NCI-H1436 treated with DMSO at 0.1 percent for 48 hours (cell line): ENCODE measurements at places on chromosomes 16 and 17.

DNA sequence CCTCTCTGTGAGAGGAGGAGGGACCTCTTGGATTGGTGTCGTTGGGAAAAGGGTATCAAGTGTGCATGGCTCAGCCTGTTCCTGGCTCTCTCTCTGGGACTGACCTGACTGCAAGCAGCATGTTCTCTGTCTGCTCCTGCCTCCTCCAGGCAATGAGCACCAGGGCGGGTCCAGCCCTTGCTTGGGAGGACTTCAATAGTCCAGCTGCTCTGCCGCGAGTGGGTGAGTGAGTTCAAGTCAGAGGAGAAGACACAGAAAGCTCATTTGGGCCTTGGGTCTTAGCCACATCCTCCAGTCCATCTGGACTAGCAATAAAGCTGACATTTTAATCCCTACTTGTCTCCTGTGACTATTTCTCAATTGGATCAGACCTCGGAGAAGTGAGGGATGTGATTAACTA lies 25.2 kb upstream of the TNS4 start:
- DNase-seq, result no peak

DNA sequence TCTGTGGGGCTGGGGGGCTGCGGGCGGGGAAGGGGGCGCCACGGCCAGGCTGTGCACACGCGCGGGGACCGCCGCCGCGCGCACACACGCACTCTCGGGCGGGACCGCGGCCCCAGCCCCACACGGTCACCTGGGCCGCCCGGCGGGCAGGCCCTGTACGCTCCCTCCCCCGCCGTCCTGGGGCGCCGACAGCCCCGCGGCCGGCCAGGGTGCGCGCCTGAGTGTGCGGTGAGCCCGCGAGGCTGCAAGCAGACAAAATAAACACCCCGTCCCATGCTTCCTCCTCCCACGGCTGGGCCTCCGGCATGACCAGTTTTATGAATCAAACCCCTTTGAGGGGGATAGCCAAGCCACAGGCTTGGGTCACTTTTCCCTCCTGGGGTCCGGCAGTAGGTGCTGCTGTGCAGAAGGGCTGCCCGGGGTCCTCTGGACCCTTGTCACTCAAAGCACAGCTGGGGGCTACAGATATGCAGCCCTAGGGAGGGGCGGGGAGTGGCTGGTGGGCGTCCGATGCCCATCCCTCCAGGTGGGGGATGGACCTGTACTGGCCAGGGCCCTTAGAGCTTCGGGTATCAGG lies 441 bp downstream of the VASN start:
- no peak for DNase-seq

DNA sequence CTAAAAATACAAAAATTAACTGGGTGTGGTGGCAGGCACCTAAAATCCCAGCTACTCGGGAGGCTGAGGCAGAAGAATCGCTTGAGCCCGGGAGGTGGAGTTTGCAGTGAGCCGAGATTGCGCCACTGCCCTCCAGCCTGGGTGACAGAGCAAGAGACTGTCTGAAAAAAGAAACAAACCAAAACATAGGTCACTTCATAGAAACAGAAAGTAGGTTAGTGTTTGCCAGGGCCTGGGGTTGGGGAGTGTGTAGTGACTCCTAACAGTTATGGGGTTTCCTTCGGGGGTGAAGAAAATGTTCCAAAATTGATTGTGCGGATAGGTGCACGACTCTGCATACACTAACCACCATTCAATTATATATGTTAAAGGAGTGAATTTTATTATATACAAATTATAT lies 59.2 kb downstream of the ATP2C2 start:
- DNase-seq, result no peak

- no peak for DNase-seq
Measured at GRCh38 chr16:86100205-86101136, 201.5 kb downstream of the IRF8 start.

DNA sequence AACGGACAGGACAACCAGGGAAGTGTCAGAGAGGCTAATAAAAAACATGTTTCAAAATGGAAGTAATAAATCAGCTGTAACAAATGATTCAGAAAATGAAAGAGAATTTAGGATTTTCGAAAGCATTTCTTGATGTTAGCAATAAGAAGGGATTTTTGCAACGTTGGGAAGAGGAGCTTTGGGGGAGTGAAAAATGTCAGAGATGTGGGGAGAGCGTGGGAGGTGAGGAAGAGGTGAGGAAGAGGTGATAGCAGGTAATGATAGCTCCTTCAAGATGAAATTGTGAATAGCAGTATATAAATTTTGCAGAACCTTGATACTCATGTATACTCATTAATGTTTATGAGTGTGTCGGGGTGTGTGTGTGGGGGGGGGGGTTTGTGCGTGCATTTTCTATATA lies 76.2 kb upstream of the COX10 start:
- DNase-seq, result no peak

- no peak for DNase-seq
Measured at GRCh38 chr16:81365731-81366130, 51.0 kb downstream of the GAN start.

GRCh38 chr16:86590501-86591144 lies 12.3 kb downstream of the FOXL1 start:
- DNase-seq, result no peak

DNA sequence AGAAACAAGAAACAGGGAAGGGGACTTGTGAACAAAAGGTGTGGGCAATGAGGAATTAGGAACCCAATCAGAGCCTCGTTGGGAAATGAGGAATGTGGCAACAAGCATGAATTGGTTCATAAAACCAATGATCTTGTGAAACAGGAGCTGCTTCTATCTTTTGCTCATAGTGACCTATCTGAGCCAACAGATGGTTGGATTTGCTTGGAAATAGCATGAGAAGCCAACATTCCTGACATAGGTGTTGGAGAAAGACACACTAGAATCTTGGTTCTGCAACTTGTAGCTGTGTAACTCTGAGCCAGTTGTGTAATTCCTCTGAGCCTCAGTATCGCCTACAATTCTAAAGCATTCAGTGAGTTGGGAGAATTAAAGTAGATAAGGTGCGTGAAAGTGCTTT lies 251.9 kb upstream of the AXIN2 start:
- DNase-seq, result no peak

- no peak for DNase-seq
Measured at GRCh38 chr17:70137451-70138230, 31.7 kb upstream of the KCNJ2 start.

- DNase-seq, result no peak
Measured at GRCh38 chr17:71003736-71004135, 834.4 kb downstream of the KCNJ2 start.

DNA sequence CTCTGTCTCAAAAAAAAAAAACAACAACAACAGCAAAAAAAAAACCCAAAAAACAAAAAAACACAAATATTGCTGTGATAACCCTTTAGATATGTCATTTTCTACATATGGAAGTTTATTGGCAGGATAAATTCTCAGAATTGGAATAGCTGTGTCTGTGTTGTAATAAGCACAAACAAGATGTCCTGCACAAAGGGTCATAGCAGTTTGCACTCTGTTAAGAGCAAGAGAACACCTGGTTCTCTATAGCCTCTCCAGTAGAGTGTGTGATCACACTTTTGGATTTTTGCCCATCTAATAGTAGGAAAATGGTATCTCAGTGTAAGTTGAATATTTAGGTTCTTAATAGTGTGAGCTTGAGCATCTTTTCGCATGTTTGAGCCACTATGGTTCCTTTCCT lies 60.4 kb downstream of the USP43 start:
- DNase-seq, result no peak

GRCh38 chr17:44356241-44356640 lies 7.4 kb downstream of the FAM171A2 start:
- no peak for DNase-seq

DNA sequence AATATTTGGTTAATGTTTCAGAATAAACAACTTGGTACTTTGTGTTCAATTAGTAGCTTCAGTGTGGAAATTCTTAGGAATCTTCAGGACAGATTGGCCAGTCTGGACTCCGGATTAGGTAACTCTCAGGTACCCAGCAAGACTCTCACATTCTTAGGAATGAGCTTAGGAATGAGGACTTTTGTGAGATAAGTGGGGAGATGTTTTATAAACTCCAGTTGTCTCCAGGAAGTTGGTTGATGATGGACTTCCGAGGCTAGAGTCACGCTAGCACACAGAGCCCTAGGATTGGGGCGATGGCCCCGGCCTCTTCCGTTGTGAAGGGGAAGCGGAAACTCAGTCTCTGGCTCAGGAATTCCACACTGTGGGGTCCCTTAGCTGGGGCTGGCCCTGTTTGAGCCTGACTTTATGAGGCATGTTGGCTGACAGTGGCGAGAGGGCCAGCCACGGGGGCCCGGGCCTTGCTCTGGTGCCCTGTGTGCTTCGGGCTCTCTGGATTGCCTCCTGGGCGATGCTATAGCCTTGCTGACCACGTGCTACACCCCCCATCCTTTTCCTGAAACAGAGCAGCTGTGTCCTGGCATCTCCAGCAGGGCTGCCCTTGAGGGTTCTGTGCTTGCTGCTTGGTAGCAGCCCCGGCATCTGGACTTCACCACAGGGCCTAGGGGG lies 32.4 kb downstream of the RAB11FIP3 start:
- no peak for DNase-seq

DNA sequence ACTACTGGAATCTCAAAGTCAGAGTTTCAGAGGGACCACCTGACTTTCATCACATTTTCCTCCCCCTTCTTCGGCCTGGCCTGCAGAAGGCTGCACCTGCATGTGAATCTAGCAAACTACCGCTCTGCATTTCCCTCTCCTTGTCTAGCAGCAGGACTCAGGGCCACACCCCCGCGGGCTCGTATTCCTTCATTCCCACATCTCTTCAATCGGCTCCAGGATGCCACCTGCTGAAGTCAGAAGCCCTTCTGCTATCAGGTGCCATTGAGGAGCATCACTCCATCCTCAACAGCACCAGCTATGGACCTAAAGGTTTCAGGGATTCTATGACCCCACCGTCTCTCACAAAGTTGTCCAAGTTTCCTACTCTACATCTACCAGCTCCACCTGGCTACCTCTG lies 169.5 kb downstream of the VPS53 start:
- no peak for DNase-seq

DNA sequence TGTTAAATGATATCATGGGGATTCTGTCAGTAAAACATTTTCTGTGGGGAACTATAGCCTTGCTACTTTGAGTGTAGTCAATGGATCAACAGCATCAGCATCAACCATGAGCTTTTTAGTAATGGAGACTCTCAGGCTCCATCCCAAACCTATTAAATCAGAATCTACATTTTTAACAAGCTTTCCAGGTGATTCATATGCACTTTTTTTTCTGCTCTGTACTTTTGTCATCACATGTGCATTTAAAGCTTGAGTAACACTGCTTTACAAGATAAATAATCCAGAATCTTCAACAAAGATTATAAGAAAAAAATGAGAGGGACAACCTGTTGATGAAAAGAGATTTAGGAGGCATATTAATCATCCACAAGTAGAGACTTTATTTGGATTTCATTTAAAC lies 23.5 kb downstream of the NUP93 start:
- no peak for DNase-seq

GRCh38 chr17:10790491-10791401 lies 13.2 kb downstream of the TMEM238L start:
- no peak for DNase-seq

DNA sequence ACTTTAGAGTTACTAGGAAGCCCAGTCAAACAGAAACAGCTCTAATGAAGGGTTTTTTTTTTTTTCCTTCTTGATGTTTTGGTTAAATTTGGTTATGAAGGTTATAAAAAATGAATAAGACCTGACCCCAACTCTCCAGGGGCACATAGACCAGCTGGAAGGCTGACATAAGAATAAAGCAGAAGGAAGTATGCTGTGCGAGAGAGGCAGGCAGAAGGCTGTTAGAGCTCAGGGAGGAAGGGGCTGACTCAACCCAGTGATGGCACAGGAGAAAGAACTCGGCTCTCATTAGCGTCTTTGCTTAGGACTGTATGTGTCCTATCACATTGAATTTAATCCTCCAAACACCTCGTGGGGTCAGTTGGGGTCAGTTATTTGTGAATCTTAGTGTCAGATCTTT lies 474.6 kb downstream of the PMP22 start:
- DNase-seq, result peak; percentile 17

GRCh38 chr16:22983614-22984013 lies 165.6 kb downstream of the USP31 start:
- no peak for DNase-seq

DNA sequence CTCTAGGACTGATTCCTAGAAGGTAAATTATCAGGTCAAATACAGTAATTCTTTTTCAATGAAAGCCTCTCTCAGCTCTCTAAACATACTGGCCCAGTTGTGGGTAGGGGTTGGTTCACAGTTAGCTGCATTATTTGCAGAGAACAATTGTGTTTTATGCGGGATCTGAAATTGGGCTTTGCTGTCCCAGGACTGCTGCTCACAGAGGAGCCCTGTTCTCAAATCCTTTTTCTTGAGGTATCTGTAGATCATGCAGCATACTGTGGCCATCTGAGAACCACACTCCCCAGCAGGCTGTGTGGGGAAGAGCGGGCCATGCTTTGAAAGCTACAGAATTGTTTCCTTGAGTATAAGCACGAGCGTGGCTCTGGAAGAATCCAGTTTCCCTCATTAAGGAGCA lies 17.5 kb downstream of the MTHFSD start:
- no peak for DNase-seq

DNA sequence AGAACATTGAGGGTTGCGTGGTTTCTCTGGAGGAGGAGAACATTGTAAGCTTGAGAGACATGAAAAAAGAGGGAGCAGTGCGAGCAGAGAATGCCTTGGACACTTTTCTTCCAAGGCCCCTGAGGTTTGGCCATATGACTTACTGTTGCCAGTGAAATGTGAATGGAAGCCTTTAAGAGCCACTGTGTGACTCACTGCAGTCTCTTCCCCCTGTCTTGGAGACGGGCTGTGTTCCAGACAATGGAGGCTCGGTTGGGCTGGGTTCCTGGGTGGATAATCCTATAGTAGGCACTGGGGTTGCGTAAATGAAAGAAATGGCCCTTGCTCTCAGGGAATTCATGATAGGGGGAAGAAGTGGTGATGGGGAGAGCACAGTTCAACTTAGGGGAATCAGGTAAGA lies 75.5 kb downstream of the SHISA9 start:
- no peak for DNase-seq

- DNase-seq, result no peak
Measured at GRCh38 chr17:74133740-74134139, 69.7 kb upstream of the RPL38 start.

DNA sequence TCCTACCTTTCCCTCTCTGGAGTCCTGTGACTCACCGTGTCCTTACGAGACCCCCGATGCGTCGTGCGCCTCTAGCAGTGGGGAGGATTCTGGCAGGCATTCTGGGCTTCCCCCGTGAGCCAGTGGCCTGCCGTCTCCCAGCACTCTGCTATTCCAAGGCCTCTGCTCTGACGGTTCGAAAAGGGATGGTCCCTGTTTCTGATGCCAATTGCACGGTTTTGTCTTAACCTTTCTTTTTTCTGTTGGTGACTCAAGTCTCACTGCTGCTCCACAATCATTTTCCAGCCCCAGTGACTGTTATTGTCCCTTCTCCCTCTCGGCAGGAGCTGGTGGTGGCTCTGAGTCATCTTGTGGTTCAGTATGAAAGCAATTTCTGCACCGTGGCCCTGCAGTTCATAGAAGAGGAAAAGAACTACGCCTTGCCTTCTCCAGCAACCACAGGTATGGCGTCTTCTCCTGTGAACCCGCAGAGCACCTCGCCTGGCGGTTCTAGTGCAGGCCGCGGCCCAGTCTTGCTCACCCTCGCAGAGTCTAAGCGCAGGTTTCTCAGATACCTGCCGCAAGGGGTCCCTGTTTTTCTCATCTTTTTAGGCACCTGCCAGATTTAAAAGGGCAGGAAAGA lies 100.1 kb upstream of the CHMP6 start:
- DNase-seq, result no peak

GRCh38 chr17:60664022-60664421 lies 13.6 kb upstream of the BCAS3 start:
- DNase-seq, result no peak
